Femur (tissue), 1 donor: ENCODE measurements at places on chromosomes 1 and 21.

- DNase-seq: peak; percentile 53
These were observed 1.3 kb downstream of the KDM5B start for GRCh38 chr1:202806845-202807450.

GRCh38 chr1:116415699-116416533, 42.9 kb downstream of the ATP1A1 start:
- DNase-seq: no peak

GRCh38 chr1:81848880-81849682, 48.3 kb downstream of the ADGRL2 start:
- no peak for DNase-seq

DNA sequence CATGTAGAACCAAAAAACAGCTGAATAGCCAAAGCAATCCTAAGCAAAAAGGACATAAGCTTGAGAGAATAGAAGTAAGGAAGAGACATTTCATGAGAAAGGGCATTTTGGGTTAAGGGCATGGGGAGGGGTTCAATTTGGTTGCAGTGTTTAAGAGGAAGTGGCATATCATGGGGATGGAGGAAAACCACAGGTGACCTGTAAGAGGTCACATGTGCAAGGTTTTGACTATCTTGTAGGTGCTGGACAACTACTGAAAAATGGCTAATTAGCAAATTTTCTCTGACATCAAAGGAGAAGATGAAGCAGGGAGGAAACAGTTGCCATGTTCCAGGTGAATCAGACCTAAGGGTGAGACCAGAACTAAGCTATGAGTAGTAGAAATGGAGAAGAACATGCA, 31.3 kb upstream of the ROR1 start:
- DNase-seq: no peak

- no peak for DNase-seq
These were observed 37.4 kb downstream of the LAMC2 start for GRCh38 chr1:183223467-183223866.

DNA sequence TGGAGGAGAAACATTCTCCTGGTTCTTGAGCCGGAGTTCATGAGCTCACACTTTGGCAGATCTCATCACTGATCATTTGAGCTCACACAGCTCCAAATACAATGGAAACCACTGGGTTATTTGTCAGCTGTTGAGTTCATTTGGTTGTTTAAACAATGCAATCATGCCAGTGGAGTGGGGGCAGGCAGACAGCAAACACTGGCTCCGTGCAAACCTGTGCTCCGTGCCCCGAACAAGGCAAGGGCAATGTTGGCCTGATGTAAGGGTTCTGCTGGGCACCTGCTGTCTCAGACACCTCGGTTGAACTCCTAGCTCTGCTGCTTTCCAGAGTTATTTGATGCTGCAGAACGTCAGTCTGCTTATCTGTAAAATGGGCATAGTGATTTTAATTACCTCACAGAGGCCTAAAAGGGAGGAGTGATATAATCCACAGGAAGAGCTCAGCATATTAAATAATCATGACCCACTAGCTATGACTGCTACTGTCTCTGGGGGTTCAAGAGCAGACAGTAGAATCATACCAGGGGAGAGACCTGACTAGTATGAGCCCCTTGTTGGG, 20.0 kb upstream of the CLIC6 start:
- no peak for DNase-seq

- no peak for DNase-seq
These were observed 57.4 kb downstream of the ZNF648 start for GRCh38 chr1:182003953-182004586.

- DNase-seq: peak; percentile 76
These were observed 4.6 kb downstream of the MYCL start for GRCh38 chr1:39896909-39897685.

GRCh38 chr1:38047603-38048141, 1.1 kb upstream of the POU3F1 start:
- DNase-seq: peak; percentile 27

- no peak for DNase-seq
These were observed 12.5 kb downstream of the PIP5K1A start for GRCh38 chr1:151210830-151211229.

DNA sequence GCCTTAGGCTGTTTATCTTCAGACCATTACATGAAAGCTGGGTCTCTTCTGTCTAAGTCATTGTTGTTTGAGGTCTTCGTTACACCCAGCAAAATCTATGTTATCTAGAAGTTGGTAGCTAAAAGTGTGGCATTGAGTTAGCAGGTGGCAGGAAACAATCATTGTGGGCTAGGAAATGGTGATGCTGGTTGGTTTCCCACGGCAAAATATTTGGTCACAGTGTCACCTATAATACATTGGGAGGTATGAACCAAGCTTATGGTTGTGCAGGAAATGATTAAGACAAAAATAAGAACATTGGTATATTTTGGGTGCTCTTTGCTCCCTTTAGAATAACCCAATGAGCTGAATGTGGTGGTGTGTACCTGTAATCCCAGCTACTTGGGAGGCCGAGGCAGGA, 169.7 kb downstream of the TRIM33 start:
- DNase-seq: no peak

DNA sequence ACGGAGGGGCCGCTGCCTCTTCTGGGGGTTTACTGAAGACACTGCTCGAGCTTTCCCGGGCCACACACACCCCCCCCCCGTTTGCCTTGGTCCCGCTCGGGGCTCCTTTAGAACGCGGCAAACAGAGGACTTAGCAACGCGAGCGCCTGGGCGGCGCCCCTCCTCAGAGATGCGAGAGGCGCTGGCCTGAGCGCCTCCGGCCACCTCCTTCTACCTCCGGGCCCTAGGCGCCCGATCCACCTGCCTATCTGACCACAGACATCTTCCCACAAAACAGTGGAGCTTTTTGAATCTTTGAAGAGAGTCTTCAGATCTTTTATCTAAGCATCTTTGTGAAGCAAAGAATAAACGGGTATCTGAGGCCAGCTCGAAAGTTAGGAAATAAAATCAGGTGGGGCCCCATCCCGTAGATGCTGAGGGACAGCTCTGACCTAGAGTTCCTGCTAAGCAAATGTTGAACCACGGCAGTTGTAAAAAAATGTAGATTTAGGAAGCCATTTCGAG, 436 bp upstream of the TTLL7 start:
- DNase-seq: peak; percentile 84

GRCh38 chr1:219163401-219163954, 10.2 kb upstream of the LYPLAL1 start:
- DNase-seq: no peak

GRCh38 chr1:181601186-181601950, 118.1 kb downstream of the CACNA1E start:
- DNase-seq: no peak

DNA sequence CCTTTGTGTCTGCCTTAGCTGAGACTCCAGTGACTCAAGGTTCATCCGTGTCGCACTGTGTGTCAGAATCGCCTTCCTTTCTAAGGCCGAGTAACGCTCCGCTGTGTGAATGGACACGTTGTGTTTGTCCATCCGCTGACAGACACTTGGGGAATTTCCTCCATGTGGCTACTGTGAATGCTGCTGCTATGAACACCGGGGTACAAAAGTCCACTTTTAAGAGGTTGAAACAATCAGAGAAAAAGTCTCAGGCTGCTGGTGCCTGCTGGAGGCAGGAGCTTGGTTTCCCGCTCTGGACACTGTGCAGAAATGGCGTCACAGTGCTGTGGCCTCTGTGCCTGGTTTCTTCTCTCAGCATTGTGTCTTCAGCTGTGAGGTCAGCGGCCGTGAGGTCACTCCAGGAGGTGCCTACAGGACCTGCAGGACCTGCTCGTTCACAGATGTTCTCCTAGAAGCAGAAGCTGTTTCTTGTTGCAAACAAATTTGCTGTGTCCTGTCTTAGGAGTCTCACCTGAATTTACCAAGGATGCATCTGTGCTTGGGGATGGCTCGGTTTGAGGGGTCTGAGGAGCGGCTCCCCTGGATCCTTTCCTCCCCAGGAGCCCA, 34.2 kb downstream of the KRTAP10-1 start:
- DNase-seq: no peak

DNA sequence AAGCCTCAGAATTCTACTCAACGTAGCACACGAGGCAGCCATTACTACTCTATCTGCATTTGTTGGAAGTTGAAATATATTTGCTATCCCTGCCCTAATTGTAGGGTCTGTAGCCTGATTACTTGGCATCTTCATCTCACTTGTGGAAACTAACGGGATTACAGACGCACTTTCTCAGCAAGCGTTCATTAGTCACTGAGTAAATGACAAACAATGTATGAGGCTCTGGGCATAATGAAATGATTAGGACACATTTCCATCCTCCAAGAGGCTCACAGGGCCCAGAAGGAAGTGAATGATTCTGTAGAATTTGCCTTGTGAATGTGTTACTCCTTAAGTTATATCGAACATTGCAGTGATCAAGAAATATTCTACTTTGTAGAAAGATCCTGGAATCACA, 78.1 kb downstream of the KIF26B start:
- no peak for DNase-seq

DNA sequence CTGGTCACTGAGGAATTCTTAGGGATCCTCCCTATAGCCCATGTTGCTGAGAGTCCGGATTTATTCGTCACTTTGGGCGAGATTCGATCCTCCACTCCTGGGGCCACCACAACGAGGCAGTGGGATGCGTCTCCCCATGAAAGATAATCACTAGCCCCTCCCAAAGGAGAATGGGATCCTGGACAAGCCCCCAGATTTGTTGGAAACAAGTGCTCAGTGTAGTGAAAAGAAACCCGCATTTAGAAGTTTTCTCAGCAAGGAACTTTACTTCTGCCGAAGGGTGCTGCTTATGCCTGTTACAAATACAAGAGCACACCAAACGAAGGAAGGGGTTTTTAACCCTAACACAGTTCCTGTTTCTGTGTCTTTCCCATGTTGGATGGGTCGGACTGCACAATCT, 83.3 kb downstream of the ZFYVE9 start:
- DNase-seq: no peak

- DNase-seq: no peak
These were observed 79.5 kb downstream of the NR5A2 start for GRCh38 chr1:200107004-200107470.

GRCh38 chr1:179337288-179337687, 28.5 kb upstream of the AXDND1 start:
- DNase-seq: no peak

DNA sequence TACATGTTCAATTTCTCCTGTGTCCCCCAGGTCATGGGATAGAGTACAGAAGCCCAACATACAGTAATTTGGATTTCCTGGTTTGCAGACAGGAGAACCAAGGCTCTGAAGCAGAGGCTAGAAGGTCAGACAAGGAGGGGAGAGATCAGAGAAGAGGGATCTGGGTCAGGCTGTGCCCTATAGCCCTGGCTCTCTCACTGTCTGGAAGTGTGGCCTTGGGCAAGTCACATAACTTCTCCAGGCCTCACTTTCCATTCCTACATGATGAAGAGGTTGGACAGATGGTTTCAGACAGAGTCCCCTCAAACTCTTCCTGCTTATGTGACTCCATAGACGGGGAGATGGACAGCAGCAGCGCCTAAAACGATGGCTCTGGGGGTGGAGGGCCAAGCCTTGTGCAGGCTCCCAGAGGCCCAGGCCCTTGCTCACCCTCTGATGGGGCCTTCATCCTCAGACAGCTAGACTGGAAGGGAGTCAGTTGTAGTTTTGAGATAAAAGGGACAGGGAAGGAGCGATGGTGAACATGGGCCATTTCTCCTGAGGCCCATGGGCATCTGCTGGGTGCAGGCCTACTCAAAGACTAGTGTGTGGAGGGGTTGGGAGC, 2.9 kb downstream of the TRIM62 start:
- no peak for DNase-seq

GRCh38 chr21:42032266-42032665, 22.1 kb upstream of the ZBTB21 start:
- DNase-seq: no peak

DNA sequence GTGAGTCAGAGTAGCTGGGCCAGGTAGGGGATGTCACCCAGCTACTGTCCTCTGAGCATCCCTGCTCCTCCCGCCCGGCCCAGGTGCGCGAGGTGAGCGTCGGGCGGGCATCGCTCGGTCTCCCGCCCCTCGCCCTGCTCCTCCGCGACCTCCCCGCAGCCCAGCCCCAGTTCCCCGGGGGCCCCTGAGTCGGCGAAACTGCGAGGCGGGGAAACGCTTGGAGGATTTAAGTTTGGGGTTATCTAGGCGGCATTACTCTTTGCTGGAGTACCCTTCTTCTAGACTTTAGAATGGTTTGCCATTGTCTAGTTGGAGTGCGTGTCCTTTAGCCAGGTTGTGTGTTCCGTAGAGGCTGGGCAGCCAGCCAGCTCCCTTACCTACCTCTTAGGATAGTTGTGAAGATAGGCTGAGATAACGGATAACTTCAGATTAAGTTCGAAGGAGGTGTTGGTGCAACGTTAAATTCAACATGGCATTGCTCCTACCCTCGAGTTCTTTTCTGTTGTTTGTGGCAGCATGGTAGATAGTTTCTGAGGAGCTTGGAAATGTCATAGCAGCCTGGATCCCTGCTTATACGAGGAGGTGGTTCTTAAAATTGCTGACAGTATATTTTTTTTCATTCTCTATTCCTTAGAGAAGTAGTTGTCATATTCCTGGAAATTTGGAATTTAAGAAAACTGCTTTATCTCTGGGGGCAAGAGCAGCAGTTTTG, 697 bp downstream of the AGO3 start:
- DNase-seq: peak; percentile 29

- peak; percentile 57 for DNase-seq
These were observed 290.4 kb downstream of the KCNT2 start for GRCh38 chr1:196317535-196318522.

GRCh38 chr1:209335178-209335577, 248.3 kb upstream of the CAMK1G start:
- no peak for DNase-seq

GRCh38 chr21:46634966-46635323, 529 bp upstream of the PRMT2 start:
- DNase-seq: peak; percentile 93

GRCh38 chr1:206575165-206575893, 36.9 kb downstream of the EIF2D start:
- DNase-seq: peak; percentile 76

DNA sequence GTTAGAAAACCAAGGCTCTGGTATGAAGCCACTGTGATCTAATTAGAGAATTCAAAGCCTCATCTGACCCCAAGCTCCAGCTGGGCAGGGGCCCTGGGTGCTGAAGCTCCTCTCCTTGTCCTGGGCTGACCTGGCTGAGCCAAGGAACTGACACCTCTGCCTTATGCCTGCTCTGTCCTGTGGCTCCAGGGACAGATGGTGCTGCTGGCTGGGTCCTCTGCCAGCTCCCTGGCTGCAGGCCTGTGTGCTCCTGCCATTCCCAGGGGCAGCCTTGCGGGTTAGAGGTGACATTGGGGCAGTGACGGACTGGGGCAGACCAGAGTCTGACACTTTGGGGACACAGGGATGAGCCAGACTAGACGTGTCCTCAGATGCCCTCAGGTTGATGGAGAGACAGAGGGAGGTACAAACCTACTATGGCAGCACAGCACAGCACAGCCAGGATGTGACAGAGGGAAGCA, 11.8 kb downstream of the ACOT11 start:
- no peak for DNase-seq

- DNase-seq: no peak
These were observed 413.5 kb downstream of the DUSP10 start for GRCh38 chr1:221328371-221328770.
